ENCODE measurements at places on chromosomes 1 and 21. TPM values are rescaled to one million over a fixed set of nuclear protein-coding genes. Genes with fewer than 3 reads are reported as not detected.

- DNase-seq: no peak
Measured at GRCh38 chr1:112964347-112964746, 8.4 kb upstream of the SLC16A1 start.

DNA sequence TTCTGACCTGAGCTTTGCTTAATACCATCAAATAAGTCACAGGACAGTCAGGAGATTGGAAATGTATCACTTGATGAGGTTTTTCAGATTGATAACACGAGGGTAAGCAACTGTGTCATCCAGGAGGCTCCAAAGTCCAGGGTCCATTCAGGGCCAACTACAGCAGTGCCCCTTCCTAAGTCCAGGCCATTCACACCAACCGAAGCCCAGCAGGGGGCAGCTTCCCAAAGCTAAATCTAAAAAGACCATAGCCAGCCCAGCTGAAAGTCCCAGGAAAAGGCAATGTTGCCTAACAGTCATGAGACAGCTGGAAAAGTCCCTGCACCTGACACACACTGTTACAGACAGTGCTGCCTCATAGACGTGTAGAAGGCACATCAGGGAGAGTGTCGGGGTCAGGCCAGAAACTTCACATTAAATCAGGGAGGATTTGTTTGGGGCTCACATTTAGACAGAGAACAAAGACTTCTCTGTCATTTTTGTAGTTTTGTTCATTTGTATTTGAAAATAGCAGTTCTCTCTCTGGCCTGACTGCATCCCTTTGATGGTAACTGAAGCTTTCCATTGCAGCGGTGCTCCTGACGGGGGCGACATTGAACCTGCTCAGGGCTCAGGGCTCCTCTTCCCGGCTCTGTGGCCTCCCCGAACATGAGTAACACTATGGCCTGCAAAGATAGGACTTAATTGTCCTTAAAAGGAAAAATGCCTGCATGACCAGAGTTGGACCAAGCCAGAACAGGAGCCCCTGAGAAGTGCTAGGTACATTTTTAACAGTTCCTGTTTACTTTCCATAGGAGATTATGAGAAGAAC is 200.4 kb downstream of the NRIP1 start:
- peak; percentile 81 for DNase-seq

DNA sequence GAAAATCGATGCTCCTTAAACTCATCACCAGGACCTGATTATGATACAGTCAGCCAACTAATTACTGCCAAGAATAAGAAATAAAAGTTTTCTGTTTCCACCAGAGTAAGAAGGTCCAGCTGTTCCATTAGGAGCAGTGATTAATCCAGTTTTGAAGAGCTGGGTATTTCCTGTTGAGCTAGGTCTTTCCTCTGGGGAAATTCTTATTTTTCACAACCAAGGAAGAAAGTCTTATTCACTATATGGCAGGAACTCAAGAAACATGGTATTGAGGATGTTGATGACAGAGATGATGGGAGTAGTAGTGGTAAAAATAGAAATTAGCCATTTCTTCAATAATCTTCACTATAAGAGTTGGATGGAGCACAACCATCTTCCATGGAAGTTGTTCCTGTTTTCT is 374.6 kb upstream of the RUNX1 start:
- no peak for DNase-seq

Gene BCAN
- 0.16 TPM for total RNA-seq

DNA sequence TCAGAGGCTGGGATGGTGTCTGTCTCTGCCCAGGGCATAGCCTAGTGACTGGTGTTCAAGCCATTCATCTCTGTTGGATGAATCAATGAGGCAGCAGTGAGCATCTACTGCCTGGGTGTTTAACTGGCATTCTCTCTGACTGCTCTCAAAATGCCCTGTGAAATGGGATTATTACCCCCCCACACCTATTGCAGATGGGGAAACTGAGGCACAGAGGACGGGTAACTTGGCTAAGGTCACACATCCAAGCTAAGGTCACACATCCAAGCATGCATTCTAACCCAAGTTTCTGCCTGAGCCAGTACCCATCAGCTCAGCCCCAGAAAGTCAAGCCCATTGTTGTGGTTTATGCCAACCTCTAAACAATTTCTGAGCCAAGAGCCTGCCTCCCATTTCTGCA is 5.0 kb downstream of the TTC39A start:
- no peak for DNase-seq

Gene SYNC
- total RNA-seq: 18.2 TPM

- DNase-seq: no peak
Measured at GRCh38 chr1:235933017-235933765, 66.5 kb upstream of the LYST start.

Gene SLFNL1
- total RNA-seq: 0.30 TPM

Gene RAB25
- total RNA-seq: not detected

DNA sequence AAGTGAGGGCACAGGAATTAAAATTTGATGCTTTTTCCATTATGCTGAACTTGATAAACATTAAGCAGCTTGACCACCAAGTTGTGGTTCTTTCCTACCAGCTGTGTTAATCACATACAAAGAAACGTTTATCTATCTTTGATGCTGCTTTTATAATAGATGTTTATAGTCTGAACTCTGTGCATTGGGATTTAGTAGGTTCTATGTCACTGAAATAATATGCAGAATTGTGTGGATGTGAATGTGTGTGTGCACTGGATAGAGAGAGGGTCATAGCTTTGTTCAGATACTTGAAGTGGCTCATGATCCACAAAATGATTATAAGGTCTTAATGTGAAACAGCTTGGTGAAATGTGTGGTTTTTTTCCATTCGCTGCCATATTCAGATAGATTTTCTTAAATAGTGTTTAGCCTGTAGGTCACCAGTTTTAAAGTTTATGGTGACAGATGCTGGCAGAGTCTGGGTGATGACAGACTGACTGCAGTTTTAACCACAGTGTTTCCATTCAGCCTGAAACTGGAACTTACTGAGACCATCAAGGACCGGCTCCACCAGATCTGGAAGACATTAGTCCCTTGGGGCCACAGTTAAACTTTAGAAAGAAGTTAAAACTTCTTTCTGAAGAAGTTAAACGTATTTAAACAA is 10.2 kb downstream of the DDI2 start:
- no peak for DNase-seq

Gene NPPB
- total RNA-seq: 7,162 TPM

Measured in cardiac septum (tissue), 1 donor.